ENCODE measurements at places on chromosomes 2 and 18.

DNA sequence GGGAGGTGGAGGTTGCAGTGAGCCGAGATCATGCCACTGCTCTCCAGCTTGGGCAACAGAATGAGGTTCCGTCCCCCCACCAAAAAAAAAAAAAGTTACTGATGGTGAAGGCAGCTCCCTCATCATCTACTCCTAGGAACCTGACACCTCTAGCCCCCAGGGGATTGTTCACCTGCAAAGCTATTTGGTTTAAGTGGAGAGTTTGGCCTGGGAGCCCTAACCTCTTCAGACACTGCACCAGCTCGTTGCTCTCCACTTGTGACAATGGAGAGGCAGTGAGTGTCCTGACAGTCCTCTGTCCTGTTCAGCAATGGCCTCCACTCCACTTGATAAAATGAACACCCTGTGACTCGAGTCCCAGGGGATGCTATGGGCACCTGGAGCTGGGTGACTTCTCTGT is 43.5 kb downstream of the ATP6V1C2 start:
- no peak for DNase-seq

GRCh38 chr2:27451095-27451494 is 8.9 kb downstream of the KRTCAP3 start:
- DNase-seq, result no peak

GRCh38 chr2:85326406-85327159 is 1.2 kb downstream of the TGOLN2 start:
- peak; percentile 28 for DNase-seq

DNA sequence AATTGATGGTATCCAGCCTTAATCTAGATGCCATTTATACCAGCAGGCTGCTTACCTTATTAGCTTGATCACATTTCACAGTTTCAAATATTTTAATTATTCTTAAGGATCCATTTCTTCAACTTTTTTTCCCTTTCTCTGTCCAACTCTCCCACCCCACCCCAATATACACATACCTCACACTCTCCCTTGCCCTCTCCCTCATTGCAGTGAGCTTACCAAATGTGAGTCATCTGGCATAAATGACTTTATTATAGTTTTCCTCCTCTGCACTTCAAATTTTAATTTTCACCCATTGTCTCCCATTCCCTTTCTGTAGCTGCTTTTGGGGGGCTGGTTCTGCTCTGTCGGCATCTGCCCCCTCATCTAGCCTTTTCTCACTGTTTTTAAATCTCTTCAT is 12.9 kb downstream of the HTR2B start:
- no peak for DNase-seq

GRCh38 chr2:18284331-18284730 is 276.1 kb downstream of the RDH14 start:
- DNase-seq, result no peak

DNA sequence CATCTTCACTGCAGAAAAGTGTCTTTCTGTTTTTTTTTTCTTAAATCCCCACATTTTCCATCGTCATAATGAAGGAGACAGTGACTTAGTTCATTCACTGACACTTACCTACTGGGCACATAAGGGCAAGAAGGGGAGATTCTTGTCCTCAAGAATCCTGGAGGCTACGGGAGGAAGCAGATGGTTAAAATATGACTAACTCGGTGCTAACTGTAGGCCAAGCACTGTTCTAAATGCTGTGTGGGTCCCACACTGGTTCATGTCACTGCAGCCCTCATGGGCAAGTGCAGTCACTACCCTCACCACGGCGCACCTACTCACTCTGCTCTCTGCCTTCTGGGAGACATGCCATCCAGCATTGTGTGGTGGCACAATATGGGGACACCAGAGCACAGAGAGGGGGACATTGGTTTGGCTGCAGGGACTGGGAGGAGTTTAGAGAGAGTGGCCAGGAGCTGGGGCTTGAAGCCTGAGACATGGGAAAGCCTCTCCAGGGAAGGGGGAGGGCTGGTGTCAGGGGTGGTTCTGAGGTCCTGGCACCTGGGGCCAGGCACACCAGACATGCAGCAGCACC is 305.2 kb downstream of the MYCN start:
- no peak for DNase-seq

GRCh38 chr2:21915201-21915600 is 791.4 kb downstream of the TDRD15 start:
- DNase-seq, result no peak

DNA sequence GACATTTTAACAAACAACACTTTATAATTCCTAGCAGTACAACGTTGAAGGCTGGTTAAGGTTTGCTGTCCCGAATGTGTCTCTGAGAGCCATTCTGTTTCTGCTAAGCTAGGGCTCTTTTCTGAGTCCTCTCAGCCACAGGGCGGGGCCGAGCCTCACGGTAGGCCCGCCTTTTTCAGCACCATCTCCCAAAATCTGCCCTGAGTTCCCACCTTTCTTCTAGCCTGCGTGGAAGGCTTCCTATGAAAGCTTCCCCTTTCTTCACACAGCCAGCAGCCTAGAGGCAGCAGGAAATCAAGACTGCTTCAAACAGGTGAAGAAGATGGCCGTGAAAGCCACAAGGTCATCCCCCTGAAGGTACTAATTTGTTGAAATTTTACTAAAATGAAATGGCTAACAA is 255.5 kb downstream of the CDH2 start:
- DNase-seq, result no peak

GRCh38 chr2:42156721-42157120 is 12.4 kb upstream of the EML4 start:
- no peak for DNase-seq

- DNase-seq, result no peak
Measured at GRCh38 chr2:102753563-102754159, 8.2 kb upstream of the TMEM182 start.

GRCh38 chr2:75199428-75200011 is at the start of gene TACR1:
Gene TACR1 (minus strand): TSS chr2:75199520. CDS start chr2:75198934, 586 bp downstream.
- DNase-seq, result peak; percentile 24

GRCh38 chr2:60247471-60247870 is 306.0 kb downstream of the BCL11A start:
- no peak for DNase-seq

GRCh38 chr2:84800194-84800805 is 80.6 kb downstream of the TRABD2A start:
- DNase-seq, result no peak

- no peak for DNase-seq
Measured at GRCh38 chr18:32956591-32957315, 183.9 kb upstream of the KLHL14 start.

- no peak for DNase-seq
Measured at GRCh38 chr2:192030856-192031255, 163.9 kb downstream of the TMEFF2 start.

- DNase-seq, result no peak
Measured at GRCh38 chr2:136490100-136490499, 275.2 kb upstream of the THSD7B start.

GRCh38 chr2:129164220-129164949 is 815.1 kb upstream of the RAB6C start:
- no peak for DNase-seq

- no peak for DNase-seq
Measured at GRCh38 chr2:141591787-141592186, 539.0 kb downstream of the LRP1B start.

- no peak for DNase-seq
Measured at GRCh38 chr2:140454717-140455116, 1674.5 kb upstream of the NXPH2 start.

GRCh38 chr2:134466141-134466540 is 212.3 kb downstream of the MGAT5 start:
- no peak for DNase-seq

- no peak for DNase-seq
Measured at GRCh38 chr18:9181275-9181674, 44.7 kb downstream of the ANKRD12 start.

- DNase-seq, result no peak
Measured at GRCh38 chr2:20005067-20005627, 7.3 kb downstream of the MATN3 start.

DNA sequence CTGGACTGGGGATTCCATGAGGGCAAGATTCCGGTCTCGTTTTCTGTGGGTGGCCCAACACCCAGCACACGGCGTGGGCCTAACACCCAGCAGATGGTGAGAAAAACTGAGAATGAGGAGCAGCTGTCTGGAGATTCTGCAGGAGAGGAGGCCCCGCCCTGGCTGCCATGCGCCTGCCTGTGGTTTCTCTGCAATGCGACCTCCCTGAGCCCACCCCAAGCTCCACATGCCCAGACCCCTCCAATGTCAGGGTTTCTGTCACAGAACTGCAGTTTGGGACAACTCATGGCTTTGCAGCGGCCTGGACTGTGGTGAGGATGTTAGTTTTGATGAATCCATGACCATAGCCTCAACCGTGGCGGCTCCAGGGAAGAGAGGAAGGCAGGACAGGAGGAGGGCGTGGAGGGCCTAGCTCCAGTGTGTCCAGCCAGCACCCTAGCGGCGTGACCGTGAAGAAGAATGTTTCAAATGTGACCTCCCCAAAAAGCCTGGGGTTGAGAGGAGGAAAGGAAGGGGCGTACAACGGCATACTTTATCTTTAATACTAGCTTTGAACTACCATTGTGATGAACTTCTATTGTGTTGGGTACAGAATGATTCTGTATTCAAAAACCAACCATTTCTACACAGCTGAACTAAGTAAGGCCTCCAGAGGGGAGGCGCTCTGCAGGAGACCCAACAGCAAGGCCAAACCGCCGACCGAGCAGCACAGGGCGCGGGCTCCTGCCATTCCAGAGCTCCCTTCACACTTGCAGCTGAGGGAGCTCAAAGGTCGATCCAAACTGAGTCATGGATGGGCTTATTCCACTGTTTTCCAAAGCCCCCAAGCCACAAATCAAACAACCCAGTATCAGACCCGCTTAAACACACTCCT is 3.4 kb downstream of the PXDN start:
- DNase-seq, result no peak

DNA sequence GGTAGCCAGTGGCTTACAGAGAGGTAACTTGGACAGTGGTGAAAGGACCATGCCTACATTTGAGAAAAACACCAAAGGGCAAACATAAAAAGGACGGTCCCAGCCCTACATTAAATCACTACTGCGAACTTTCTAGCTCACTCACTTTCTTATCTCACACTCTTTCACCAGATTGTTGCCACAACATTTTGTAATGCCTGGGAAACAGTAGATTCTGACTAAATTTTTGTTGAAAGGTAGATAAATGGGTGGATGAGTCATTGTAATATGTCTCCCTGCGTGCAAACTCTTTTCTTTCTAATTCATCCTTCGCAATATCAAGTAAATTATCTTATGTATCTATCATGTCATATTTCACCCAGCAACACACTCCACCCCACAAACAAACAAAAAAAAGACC is 192.2 kb downstream of the IRS1 start:
- DNase-seq, result no peak
